ENCODE measurements at places on chromosomes 1 and 21.

- DNase-seq = no peak
Measured at GRCh38 chr1:93576746-93577145, 104.9 kb downstream of the BCAR3 start.

DNA sequence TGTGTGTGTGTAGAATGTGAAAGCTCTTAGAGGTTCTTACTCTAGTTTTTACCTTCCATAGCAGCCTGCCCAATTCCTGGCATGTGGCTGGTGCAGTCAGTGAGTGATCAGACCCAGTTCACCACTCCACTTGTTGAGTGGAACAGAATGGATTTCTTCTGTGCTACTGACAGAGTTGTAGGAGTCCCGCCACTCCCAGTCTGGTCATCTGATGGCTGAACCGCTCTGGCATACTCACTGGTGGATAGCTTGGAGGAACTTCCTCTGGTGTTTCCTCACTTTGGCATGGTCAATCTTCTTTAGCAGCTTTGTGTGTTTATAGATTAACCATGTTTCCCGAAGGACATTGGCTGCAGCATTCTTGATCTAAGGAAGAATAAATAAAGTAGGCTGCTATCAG, 106.7 kb upstream of the ADAR start:
- DNase-seq = no peak

DNA sequence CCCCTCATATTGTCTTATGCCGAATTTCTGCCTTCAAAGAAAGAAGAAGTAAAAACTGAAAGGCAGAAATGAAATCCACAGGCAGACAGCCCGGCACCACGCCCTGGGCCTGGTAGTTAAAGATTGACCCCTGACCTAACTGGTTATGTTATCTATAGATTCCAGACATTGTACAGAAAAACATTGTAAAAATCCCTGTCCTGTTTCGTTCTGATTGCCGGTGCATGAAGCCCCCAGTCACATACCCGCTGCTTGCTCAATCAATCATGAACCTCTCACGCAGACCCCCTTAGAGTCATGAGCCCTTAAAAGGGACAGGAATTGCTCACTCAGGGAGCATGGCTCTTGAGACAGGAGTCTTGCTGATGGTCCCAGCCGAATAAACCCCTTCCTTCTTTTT, 49.3 kb downstream of the JMJD4 start:
- DNase-seq = no peak

GRCh38 chr1:63662841-63663240, 69.6 kb downstream of the PGM1 start:
- DNase-seq = no peak

- DNase-seq = no peak
Measured at GRCh38 chr1:95615421-95615820, 381.4 kb downstream of the RWDD3 start.

- DNase-seq = no peak
Measured at GRCh38 chr21:45836694-45837670, 144.6 kb upstream of the COL6A1 start.

DNA sequence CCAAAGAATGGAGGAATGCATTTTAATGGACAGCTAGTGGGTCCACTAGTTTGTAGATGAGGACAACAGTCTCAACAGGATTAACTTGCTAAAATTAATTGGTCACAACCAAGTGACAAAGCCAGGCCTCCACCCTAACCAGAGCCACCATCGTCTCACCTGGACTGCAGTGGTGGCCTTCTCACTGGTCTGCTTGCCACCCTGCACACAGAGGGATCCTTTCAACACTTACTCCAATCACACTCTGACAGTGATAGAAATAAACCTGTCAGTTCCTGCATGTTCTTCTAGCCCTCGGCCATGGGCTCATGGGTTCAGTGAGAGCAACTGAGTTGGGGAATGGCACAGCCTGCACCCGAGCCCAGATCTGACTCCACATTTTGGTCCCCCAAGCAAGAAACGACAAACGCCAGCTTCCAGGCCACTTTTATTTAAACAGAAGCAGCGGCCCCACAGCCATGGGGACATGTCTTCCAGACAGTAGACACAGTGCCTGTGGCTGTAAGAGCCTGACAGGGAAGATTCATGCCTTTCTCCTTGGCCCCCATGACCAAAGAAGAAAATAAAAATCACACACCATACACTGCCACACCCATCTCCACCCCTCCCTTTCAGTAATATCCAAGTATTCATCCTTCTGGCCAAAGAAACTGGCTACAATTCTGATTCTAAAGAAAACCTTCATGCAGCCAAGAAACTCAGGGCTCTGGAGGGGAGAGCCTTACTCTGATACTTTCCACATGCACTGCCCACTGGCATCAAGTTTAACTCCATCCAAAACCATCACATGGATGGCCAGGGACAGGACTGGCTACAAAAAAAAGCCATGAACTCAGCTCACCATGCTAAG, 37.6 kb downstream of the DHCR24 start:
- no peak for DNase-seq

- DNase-seq = no peak
Measured at GRCh38 chr1:3698660-3699408, 46.5 kb downstream of the TP73 start.

GRCh38 chr1:10724948-10725847, 71.2 kb downstream of the CASZ1 start:
- no peak for DNase-seq

DNA sequence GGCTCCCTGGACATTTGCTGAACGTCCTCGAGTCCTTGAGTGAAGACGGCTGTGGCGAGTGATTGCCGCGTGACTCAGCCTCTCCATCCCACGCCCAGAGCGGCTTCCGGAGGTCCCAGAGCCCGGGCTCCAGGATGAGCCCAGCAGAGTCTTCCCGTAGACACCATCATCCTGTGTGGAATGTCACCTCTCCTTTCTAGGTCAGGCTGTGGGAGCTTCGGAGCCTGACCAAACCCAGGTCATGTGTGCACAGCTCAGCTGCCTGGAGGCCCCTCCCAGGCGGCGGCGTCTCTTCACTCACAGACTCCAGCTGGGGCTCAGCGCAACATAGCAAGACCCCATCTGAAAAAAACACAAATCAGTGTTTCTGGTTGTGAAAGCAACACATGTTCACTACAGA, 38.2 kb downstream of the PRKCZ start:
- no peak for DNase-seq

DNA sequence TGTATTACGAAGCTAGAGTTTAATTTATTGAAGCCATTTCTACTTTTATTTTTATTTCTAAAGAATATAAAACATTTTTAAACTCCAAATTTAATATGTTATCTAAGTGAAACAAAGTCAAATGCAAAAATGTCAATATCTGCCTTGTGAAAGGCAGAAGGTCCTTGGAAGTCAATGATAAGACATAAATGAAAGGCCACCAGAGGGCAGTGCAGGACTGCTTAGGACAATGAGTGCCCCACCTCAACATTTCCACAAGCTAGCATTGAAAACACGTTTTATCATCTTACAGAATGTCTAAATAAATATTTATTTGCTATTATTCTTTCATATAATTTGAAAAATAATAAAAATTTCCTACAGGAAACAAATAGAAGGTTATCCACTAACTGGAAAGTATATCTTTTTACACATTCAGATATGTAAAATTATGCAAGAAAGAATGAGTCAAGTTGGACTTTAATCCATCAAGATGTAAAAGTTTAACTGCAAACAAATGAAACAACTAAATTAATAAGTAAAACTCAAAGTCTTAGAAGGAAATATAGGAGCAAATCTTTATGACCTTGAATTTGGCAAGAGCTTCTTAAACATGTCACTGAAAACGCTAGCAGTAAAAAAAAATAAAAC, 140.1 kb upstream of the FMN2 start:
- DNase-seq = peak; percentile 51

- no peak for DNase-seq
Measured at GRCh38 chr1:192739476-192740184, 69.2 kb upstream of the RGS2 start.

DNA sequence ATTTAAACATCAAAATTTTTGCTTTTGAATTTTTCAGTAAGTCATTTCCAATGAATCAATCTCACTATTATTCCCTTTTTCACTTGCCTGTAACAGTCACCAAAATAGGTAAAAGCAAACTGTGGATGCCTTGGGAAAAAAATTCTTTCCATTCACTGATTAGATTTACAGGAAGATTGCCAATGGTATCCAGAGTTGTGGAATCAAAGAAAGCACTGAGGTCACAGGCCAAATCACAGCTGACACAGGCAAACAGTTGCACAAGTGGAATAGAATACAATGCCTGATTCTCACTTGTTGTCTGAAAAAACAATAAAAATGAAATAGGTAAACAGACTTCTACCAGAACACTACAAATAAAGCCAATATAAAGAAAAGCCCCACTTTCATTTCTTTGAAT, 48.4 kb downstream of the LTN1 start:
- peak; percentile 73 for DNase-seq

GRCh38 chr1:235835226-235835625, 31.5 kb downstream of the LYST start:
- DNase-seq = no peak

DNA sequence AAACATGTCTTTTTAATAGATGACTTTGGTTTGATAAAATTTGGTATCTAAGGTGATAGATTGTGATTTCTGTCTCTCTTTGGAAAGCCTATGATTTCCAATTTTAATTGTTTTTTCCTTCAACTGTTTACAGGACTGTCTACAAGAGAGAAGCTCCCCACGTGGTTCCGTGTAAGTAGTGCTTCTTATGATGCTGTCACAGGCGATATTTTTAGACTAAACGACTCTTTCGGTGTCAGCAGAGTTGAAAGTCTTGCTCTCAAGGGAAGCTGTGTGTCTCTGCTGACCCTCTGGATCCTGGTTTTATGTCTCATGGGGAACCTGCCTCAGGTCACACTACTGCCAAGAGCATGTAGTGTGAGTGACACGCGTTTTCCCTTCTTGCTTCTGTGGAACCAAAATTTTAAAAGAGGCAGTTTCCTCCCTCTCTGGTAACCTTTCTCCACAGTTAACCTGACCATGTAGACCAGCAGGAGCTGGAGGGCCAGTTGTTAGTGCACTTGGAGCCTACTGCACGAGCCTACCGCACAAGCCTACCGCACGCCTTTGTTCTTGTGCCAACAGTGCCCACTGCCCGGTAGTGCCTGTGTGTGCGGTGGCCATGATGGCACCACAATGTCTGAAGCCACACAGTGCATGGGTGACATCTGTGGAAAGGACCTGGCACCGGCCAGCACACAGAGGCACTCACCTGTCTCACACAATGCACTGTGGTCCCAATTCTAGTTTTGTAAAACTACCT, 91.9 kb downstream of the PCBP3 start:
- no peak for DNase-seq

GRCh38 chr1:43644558-43644957, 5.4 kb upstream of the KDM4A start:
- no peak for DNase-seq

DNA sequence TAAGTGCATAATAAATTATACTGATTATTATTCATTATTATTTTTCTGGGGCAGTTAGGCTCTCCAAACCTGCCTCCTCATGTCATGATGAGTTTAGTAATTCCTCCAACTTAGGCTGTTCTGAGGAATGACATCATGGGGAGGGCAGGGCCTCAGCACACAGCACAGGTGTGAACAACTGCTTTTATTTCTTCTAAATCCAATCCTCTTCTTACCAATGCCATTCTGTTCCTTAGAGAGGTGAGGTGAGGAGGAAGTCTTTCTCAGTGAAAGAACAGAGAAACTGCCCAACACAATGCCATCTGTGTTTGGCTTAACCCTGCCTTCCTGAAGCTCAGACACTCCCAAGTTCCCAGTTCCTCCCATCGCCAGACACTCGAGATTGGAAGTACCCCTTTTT, 45.4 kb upstream of the WASF2 start:
- DNase-seq = no peak

- peak; percentile 74 for DNase-seq
Measured at GRCh38 chr1:77831976-77832711, 52.7 kb downstream of the MIGA1 start.

- peak; percentile 59 for DNase-seq
Measured at GRCh38 chr1:160907976-160908375, 23.0 kb upstream of the ITLN1 start.

GRCh38 chr1:177952691-177953090, 17.2 kb downstream of the SEC16B start:
- no peak for DNase-seq

DNA sequence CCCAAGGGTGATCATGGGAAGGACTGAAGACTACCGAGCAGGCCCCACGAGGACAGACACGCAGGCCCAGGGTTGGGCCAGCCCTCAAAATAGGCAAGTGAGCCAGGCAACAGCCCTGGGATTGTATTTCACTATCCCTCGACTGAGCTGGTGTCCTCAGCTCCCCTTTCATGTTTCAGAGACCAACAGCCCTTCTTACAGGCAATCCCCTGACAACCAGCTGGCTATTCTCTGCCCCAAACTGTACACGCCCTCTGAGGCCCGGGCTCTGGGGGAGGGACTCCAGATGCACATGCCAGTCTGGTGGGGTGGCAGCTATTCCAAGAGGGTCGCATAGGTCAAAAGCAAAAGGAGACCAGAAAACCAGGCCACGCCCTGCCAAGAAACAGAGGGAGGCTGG, 243.0 kb downstream of the TOMM20 start:
- DNase-seq = no peak

DNA sequence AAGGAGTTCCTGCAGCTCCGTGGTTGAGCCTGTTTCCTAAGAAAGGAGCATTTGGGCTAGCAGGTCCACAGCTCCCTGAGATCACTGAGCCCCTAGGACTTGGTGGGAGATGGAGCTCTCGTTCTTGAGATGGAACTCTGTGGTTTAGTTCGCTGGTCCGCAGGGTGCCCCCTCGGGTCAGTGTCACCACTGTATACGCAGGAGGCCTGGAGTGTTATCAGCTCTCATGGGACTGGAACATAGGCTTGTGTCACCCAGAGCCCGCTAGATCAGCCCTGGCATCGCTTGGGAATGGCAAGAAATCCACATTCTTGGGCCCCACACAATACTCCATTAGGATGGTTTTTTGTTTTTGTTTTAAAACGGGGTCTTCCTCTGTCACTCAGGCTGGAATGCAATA, 3.6 kb downstream of the SNAP47 start:
- DNase-seq = no peak

DNA sequence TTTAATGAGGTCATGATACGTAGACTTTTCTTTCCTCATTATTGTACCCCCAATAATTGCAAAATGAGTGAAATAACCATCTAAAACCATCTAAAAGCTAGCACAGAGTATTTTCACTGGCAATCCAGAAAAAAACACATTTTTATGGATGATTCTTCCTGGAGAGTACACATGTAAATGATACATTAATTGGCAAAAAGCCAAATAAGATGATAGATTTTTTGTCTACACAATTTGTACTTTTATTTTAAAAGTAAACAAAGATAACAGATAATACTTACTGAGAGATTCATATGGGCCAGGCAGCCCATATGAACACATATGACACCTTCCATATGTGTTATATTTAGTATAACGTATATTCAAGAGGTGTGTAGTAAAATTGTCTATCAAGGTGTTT, 2.5 kb upstream of the KRTAP19-7 start:
- no peak for DNase-seq

- DNase-seq = no peak
Measured at GRCh38 chr21:45270306-45270821, 17.3 kb downstream of the POFUT2 start.

GRCh38 chr1:69836971-69837636, 269.4 kb downstream of the LRRC7 start:
- no peak for DNase-seq

GRCh38 chr1:54791880-54792522, 9.1 kb downstream of the TTC22 start:
- DNase-seq = peak; percentile 20

- DNase-seq = no peak
Measured at GRCh38 chr1:107990606-107991005, 25.6 kb upstream of the VAV3 start.

Data from endothelial cell of umbilical vein (primary cell).